AG04449 (cell line): ENCODE measurements at places on chromosomes 7 and 10.

- DNase-seq = no peak
These were observed 37.2 kb downstream of the DLG5 start for GRCh38 chr10:77889277-77889903.

DNA sequence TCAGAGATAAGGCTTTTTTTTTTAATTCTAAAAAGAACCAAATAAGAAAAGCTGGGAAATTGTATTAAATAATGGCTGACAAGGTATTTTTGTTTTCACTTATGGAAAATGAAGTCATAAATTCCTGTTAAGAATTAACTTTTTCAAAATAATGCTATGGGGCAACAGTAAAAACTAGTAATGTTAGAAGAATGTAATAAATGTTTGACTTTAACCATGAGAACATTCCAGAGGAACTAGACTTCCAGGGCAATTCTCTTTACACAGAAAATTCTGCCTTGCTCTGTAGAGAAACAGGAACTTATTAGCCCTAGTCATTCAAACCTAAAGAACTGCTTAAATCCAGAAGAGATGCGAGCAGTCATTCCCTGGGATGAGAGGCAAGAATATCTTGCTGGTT is 571.1 kb downstream of the IPMK start:
- peak; percentile 75 for DNase-seq

GRCh38 chr10:117631276-117632145 is 89.0 kb downstream of the EMX2 start:
- no peak for DNase-seq

DNA sequence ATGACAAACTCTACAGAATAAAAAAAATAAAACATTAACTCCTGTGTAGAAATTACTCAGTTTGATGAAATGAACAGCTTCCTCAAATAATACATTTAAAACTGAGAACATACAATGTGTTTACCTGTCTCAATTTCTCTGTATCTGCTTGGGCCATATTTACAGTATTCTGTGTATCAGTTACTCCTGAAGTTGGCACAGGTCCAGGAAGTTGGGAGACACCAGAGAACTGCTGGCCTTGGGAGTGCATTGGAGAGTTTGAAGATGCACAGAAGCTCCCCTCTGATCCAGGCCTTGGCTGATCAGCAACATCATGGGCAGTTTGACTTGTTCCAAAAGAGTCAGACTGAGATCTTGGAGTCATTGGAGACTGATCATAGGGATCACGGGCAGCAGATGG is 155.1 kb downstream of the GALNT11 start:
- DNase-seq = no peak

- no peak for DNase-seq
These were observed 161.4 kb downstream of the TFEC start for GRCh38 chr7:115869190-115869589.

DNA sequence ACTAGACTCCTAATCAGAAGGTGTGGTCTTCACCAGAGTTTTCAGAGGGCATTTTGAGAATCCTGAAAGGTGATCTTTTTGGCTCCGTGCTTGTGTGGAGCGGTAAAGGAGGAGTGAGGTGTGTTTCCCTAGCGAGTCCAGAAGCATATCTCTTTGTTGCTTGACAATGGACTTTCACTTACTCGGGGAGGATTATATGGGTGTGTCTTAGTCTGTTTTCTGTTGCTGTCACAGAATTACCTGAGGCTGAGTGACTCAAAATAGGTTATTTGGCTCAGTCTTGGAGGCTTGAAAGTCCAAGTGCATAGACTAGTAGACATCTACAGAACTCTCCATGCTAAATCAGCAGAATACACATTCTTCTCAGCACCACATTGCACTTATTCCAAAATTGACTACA is 57.9 kb downstream of the AKR1C4 start:
- no peak for DNase-seq
